Activated CD8-positive, alpha-beta memory T cell treated with anti-CD3 and anti-CD28 coated beads for 1 hour (primary cell): ENCODE measurements at places on chromosomes 5 and 9.

DNA sequence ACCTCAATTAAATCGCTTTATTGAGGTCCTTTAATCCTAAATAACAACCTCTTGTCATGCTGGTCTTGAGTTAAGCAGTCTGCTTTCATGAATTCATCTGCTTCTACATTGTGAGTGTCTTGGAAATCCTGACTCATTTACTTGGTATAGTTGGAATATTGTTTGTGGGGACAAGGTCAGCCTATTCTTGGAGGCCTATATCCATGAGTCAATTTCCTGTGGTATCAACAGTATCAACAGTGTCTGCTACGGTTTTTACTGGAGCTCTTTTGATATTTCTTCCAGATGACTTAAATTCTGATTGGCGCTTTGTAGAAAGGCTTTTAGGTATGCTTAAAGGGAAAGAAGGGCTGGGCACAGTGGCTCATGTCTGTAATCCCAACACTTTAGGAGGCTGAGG is 71.2 kb upstream of the PARP8 start:
- DNase-seq: no peak

DNA sequence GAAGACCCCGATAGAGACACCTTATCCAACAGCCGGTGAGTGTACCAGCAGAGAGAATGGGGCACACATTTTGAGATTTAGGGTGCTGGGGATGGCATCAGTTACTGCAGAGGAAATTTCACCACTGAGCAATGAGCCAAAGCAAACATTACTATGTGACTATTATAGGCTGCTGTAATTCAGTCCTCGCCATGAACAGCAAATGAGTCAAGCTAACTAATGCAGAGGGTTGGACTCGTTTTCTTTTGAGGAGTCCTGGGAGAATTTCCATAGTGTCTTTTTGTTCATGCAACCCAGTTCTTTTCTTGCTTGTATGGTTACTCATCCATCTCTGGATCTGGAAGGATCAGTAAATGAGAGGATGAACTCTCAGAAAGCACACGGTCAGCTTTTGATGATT is 323.8 kb downstream of the PSAT1 start:
- no peak for DNase-seq

DNA sequence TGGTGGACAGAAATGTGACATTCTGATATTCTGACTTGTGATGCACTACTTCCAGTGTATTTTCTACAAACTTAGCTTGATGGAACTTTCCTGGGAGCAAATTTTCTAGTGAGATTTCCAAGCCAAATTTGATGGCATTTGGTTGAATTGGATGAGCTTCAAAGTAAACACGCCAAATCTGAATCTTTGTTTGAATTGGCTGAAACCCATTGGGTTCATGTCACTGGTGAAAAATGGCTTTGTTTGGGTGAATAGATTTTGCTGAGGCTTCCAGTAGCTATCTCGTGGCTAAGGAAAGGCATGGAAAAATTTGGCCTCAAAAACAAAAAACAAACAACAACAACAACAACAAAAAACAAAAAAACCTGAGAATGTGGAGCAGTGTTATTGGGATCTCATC is 271.1 kb upstream of the RPS23 start:
- DNase-seq: no peak

GRCh38 chr5:31769530-31769929 is 130.6 kb downstream of the PDZD2 start:
- DNase-seq: no peak

- DNase-seq: no peak
Observed at GRCh38 chr9:10071579-10071978, 541.2 kb downstream of the PTPRD start.

DNA sequence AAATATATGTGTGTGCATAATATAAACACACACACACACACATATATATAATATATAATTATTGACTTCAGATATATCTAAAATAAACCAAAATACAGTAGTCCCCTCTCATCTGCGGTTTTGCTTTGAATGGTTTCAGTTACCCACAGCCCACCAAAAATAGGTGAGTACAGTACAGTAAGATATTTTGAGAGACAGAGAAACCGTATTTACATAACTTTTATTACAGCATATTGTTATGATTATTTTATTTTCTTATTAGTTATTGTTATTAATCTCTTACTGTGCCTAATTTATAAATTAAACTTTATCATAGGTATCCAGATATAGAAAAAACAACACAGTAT is 564.2 kb downstream of the ACTL7B start:
- no peak for DNase-seq

- no peak for DNase-seq
Observed at GRCh38 chr5:82839881-82840280, 237.3 kb downstream of the TMEM167A start.

DNA sequence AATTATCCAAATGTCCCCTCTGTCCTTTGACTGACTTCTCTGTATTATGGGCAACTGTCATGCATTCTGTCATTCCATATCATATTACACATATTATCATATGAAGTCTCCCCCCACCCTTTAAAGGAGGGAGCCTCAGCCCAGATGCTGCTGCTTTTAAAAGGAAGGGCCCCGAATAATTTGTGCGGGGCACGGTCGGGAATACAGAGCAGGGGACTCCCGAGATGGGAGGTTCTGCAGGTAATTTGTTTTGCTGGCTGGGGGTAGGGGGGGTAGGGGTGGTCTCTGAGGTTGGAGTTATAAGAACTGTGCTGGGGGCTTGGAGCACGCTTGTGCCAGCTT is 10.1 kb upstream of the LHX2 start:
- no peak for DNase-seq

DNA sequence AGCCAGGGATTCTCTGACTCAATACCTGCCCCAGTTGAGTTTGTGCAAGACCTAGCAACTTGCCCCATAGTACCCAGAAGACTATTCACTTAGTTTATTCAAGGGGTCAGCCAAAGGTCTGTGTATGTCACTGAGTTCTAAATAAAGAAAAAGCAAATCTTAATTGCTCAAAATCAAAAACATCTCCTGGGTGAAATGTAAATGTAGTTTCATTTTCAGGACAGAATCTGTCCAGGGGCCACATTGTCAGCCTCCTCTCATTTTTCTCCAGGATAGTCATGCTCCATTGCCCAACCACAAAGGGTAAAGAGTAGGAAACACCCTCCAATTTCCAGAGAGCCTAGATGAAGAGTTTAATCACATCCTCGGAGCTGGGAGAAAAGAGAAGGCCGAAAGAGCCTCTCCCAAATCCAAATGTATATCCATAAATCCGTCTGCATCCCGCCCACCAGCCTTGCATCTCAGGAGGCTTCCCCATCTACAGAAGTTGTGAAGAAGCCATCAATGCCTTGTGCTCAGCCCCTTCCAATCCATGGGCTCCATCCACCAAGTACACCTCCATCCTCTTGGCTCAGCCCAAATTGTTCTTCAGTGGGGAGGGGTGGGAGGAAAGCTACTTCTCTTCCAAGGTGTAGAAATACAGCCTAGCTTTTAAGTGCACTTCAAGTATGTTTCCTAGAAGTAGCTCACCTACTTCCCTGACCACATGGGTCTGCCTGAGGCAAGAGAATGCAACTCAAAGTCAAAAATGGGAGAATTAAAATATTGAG is 26.9 kb downstream of the ADAM19 start:
- no peak for DNase-seq

- no peak for DNase-seq
Observed at GRCh38 chr9:20289423-20290010, 332.8 kb downstream of the MLLT3 start.

DNA sequence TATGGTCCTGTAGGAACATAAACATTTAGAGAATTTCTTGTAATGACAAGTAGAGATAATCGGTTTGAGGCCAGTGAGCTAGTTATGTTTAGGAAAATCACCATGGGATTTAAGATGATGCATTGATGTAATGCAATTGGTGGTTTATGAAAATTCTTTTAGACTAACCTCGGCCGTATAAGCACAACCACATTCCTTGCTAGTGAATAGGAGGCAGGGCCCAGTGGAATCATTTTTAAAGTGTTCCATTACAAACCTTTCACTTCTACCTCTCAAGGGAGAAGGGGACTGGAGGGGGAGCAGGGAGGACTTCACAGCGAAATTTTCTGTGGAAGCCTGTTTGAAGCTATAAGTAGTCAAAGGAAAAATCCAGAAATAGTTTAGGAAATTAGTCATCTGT is 71.8 kb upstream of the NFIL3 start:
- no peak for DNase-seq

- no peak for DNase-seq
Observed at GRCh38 chr5:97150401-97150800, 8.0 kb upstream of the LIX1 start.

DNA sequence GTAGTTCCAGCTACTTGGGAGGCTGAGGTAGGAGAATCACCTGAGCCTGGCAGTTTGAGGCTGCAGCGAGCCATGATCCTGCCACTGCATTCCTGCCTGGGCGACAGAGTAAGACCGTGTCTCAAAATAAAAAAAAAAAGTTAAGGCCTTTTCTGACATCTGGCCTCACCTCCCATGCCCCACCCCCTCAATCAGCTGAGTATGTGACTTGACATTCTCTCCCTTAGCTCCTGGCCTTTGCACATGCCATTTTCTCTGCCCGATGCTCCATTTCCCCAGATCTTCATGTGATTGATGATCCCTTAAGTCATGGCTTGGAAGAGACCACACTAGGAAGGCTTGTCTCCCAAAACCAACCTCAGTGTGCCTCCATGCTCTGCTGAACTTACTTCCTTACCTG is 17.7 kb upstream of the TCOF1 start:
- no peak for DNase-seq

DNA sequence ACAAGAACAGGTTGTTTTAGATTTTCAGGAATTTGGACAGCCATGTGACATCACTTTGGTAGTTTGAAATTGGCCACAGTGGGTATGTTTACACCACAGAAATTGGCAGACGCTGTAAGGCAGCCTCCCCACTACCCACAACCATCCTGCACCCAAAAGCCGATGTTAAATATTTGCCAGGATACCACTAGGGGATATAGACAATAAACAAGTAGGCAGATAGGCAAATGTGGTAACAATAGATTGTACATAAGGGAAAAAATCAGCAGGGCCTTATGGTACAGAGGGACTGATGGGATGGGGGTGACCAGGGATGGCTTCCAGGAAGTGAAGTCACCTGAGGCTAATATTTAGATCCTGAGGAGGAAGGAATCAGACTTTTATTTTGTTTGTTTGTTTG is 31.1 kb upstream of the DUSP1 start:
- DNase-seq: no peak

DNA sequence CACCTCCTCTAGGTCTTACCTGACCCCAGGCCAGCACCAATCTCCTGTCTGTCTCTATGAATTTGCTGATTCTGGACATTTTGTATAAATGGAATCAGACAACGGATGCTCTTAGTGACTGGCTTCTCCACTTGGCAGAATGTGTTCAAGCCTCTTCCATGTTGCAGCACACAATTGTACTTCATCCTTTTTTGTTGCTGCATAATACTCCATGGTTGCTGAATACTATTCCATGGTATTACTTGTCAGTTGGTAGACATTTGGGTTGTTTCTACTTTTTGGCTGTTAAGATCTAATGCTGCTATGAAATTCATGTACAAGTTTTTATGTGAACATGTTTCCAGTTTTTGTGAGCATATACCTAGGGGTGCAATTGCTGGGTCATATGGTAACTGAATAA is 34.3 kb upstream of the FCN1 start:
- no peak for DNase-seq

DNA sequence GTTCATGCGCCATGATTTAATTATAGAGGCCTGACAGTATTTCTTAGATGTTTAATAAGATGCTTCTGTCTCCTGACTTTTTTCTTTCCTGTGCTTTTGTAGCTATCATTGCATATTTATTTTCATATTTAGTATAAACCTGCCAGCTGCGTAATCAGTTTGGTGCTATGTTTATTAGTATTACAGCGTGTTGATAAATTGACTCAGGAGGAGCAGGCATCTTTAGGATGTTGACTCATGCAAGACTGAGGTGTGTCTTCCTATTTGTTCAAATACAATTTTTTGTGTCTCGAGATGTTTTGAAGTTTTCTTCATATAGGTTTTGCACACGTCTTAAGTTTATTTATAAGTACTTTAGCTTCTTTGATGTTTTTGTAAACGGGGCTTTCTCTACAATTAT is 35.9 kb upstream of the EXOC3 start:
- no peak for DNase-seq

GRCh38 chr5:148791334-148791667 is 35.1 kb upstream of the ADRB2 start:
- no peak for DNase-seq

GRCh38 chr5:36957953-36958537 is 81.5 kb downstream of the NIPBL start:
- no peak for DNase-seq

DNA sequence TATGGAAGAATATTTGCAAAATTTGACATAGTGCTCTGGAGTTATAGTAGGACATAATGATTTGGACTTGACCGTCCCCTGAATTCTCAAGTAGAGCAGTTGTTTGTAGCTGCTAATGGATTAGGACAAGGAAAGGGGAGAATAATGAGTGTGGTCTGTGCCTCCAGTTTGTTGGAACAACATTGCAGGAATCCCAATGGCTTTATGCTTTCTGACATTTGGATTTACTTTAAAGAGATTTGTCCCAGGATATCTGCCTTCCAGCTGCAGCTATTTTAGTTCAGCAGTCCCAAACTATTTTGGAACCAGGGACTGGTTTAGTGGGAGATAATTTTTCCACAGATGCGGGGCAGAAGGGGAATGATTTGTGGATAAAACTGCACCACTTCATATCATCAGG is 648.2 kb downstream of the SLCO4C1 start:
- DNase-seq: no peak

DNA sequence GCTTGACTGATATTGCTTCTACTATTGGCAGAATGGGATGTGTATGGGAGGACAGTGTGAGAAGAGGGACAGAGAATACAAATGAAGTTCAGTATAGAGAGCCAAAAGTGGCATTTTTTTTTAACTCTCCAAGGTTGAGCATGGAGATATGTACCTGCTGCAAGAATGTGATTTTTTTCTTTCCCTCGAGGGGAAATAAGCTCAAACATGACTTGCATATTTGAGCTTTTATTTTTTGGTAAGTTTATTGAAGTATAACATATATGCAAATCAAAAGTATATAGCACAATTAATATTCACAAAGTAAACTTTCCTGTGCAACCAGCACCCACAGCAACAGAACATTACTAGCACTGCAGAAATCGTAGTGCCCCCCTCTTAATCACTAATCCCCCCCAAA is 285.7 kb upstream of the ADRA1B start:
- DNase-seq: no peak

- DNase-seq: no peak
Observed at GRCh38 chr9:94758880-94759279, 32.4 kb downstream of the AOPEP start.

GRCh38 chr5:93787598-93787997 is 46.2 kb upstream of the POU5F2 start:
- DNase-seq: no peak

DNA sequence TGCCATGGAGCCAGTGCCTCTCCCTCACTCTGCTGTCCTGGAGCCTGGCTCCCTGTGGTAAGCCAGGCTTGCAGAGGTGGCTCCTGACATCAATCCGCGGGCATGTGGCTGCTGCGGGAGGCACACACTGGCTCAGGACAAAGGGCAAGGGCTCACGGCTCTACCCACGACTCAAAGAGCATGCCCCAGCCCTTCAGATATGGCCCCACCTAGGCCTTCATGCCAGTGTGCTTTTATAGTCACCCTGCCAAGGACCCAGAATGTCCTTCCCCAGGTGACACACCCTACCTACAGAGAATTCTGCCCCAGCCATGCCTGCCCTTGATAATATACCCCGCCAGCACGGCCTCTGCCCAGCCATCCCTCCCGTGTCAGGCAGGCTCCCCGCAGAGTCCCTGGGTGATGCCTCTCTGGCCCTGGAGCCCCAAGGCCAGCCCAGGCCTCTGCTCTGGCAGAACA is 1.6 kb downstream of the MGAT4B start:
- DNase-seq: no peak

- no peak for DNase-seq
Observed at GRCh38 chr5:126647071-126647470, 46.3 kb downstream of the PHAX start.
